Central memory CD4-positive, alpha-beta T cell (primary cell): ENCODE measurements at places on chromosomes 3 and 15.

DNA sequence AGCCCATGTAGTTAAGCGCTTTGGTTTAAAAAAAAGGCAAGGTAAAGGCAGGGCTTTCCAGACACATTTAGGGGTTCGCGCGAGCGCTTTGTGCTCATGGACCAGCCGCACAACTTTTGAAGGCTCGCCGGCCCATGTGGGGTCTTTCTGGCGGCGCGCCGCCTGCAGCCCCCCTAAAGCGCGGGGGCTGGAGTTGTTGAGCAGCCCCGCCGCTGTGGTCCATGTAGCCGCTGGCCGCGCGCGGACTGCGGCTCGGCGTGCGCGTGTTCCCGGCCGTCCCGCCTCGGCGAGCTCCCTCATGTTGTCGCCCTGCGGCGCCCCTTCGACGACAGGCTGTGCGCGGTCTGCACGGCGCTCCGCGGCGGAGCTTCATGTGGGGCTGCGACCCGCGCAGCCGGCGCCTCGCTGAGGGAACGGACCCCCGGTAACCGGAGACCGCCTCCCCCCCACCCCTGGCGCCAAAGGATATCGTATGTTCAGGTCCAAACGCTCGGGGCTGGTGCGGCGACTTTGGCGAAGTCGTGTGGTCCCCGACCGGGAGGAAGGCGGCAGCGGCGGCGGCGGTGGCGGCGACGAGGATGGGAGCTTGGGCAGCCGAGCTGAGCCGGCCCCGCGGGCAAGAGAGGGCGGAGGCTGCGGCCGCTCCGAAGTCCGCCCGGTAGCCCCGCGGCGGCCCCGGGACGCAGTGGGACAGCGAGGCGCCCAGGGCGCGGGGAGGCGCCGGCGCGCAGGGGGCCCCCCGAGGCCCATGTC lies 927 bp downstream of the SMAD6 start:
- DNase-seq, result no peak

DNA sequence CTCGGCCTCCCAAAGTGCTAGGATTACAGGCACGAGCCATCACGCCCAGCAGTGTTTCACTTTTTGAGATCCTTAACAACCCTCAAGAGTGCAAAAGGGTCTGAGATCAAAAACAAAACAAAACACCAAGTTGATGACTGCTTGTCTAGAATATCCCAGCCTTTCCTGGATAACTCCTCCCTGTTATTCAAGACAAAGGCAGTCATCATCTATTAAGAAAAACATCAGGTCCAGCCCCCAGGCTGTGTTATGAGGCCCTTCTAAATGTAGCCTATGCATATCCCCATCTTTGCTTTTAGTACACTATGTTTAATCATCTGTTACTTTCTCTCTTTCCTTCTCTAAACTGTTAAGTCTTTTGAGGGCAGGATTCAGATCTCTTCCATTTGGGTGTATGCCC lies 150.1 kb upstream of the FHIT start:
- DNase-seq, result no peak

DNA sequence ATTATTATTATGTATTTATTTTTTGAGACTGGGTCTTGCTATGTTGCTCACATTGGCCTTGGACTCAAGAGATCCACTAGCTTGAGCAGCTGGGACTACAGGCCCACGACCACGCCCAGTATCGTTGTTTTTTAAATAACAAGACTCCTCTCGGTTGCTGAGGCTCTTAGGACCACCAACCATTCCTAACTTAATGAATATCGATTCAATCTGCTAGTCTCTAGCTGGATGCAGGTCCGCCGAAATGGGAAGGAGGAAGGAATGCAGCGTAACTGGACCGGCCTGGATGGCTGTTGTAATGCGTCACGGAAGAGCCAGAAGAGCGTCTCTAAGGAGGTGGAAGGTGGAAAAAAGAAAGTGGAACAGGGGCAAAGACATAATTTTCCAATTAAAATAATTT lies 1.7 kb downstream of the ANXA2 start:
- no peak for DNase-seq

DNA sequence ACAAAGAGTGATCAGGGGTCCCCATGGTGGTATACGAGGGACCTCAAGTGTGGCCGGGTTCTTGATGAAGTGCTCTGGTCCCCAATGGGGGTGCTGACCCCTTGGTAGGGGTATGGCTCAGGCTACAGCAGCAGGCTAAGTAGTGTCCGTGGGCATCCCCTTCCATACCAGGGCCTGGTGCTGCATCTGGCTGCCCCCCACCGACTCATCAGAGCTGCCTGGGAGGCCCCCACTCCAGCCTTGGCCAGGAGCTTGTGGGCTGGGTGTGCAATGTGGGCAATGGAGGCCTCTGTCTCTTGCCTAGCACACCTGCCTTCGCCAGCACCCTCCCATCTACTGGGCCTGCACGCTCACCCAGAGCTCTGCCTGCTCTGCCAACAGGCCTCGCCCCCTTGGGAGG lies 59.0 kb upstream of the SEC13 start:
- DNase-seq, result no peak

DNA sequence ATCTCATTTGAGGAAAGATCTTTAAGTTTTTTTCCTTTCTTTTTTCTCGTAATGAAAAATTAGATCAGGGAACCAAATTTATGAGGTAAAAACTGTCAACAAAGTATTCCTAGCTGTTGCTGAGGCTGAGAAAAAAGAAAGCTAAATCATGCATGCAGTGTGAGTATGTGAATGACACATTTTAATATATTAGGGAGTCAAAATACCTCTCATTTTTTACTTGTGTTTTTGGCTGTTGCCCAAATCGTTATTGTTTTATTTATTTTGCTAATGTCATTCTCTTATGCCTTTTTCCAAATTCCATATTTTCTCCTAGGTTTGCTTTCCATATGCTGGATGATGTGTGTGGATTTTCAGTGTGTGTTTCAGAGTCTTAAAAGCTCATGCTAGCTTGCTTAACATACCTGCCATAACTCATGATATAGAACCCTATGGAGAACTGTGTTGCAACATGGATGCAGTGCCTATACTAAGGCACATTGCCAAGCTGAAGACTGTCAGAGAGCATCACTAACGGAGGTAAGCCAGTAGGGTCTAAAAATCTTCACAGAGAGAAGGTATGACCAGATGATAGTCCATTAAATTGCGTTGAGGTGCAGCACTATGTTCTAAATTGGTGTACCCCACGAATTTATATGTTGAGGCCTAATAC lies 629.5 kb upstream of the KCNMB2 start:
- DNase-seq, result no peak

DNA sequence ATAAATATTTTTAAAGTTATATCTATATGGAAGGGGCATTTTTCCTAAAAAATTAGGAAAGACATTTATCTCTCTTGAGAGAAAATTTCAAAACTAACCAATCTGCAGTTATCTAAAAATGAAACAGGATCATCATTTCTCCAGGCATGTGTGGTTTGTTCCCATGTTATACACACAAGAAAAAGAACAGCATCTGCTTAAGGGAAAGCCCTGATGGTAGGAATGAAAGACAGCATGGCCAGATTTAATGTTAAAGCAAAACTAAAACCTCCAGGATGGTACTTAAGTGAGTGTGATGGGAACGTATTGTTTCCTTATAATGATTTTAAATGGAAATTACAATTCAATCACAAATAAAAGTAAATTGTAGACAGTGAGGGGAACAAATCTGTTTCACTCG lies 46.2 kb upstream of the GYG1 start:
- no peak for DNase-seq

DNA sequence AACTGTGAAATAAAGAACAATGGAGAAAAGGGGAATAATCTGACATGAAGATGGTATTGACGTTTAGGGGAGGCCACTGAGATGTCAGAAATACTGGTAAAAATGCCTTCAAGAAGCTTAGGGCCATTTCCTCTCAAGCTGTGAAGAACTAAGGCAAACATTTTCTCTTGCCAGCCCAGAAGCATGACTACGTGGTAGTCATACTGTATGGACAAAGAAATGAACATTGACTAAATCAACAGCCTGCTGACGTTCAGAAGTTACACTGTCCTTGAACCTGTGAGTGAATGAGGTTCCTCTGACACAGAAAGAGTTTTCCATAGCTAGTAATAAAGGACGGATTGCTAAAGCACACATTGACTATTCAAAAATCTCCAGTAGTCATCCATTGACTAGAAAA lies 121.0 kb downstream of the P3H2 start:
- DNase-seq, result no peak

GRCh38 chr3:74263031-74263430 lies 351.4 kb downstream of the CNTN3 start:
- DNase-seq, result no peak

DNA sequence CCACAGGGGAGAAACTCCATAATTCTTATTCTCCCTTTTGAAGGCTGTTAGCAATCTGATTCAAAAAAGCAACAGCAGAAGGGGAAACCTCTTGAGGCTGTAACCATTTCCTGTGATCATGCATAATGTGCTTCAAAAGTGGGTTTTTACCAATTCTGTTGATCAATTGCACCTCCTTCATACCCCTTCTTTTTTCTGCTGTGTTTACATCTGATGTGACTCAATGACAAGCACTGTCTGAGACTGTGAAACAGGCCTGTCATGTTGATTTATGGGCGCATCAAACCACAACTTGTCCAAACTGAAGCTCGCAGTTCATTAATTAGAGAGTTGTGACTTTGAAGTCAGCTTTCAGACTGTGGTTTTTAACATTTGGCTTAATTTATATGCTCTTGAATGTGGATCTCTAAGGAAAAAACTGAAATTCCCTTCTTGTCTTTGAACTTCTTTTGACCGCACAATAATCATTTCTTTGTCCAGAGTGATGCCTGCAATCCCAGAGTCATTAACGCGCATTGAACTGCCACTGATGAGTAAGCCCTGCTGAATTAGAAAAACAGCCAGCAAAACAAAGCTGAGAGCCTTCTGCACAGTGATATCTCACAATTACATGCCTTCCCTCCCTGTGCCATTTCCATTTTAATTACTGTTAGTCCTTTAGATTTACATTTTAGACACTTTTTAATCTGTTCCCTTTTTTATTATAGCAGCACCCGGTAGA lies 532.8 kb downstream of the FOXP1 start:
- DNase-seq, result peak; percentile 78

DNA sequence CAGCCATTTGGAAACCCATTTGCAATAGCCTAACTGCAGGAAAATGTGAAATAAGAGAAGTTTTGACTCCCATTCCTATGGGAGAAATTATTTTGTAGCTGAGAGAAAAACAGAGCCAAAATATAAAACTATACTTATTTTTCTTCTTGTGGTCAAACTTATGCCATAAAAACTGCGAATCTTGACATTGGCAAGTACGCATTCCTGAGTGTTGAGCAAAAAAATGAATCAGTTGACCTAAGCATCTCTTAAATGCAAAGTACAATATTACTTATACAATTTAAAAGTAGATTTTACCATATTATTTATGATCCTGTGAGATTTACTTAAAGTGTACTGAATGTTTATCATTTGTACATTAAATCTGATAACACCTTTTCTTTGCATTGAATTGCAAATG lies 50.1 kb upstream of the CMC1 start:
- DNase-seq, result no peak

GRCh38 chr3:14368885-14369284 lies 33.5 kb upstream of the SLC6A6 start:
- no peak for DNase-seq

DNA sequence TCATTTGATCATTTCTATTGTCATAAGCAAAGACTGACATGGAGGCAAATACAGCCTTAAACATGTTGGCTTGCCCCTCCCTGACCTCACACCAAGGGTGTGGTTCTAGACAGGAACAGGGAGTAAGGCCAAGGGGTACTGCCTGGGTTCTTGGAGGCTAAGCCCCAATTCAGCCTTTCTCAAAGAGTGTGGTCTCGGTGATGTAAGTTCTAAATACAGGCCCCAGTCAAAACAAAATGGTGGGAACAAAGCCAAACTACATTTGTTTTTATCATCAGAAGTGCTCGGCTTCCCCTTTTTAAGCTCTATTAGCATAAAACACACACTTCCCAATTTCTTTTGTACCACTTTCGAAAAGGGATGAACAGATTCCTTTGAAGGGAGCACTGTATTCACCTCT lies 129.5 kb downstream of the ATP8B4 start:
- no peak for DNase-seq

GRCh38 chr15:80120636-80121035 lies 32.2 kb upstream of the FAH start:
- no peak for DNase-seq

GRCh38 chr15:73593304-73594074 lies 39.7 kb downstream of the NPTN start:
- DNase-seq, result no peak

GRCh38 chr3:182921665-182922355 lies 58.5 kb downstream of the DCUN1D1 start:
- DNase-seq, result no peak

DNA sequence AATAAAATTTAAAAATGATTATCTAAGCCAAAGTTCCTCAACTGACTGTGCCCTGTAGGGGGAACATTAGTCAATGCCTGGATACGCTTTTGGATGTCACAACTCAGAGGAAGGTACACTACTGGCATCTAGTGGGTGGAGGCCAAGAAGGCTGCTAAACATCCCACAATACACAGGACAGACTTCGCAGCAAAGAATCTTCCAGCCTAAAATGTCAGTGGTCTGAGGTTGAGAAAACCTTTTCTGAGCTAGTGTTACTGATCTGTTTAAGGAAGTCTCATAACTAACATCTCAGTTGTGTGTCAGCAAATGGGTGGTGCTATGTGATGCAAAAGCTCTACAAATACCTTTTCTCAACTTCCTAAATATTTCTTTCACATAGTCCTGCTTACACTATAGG lies 20.9 kb upstream of the LDHAL6B start:
- no peak for DNase-seq

- DNase-seq, result no peak
Observed at GRCh38 chr3:31707286-31707685, 174.6 kb downstream of the STT3B start.

GRCh38 chr3:56693750-56694149 lies 10.7 kb upstream of the TASOR start:
- DNase-seq, result no peak

DNA sequence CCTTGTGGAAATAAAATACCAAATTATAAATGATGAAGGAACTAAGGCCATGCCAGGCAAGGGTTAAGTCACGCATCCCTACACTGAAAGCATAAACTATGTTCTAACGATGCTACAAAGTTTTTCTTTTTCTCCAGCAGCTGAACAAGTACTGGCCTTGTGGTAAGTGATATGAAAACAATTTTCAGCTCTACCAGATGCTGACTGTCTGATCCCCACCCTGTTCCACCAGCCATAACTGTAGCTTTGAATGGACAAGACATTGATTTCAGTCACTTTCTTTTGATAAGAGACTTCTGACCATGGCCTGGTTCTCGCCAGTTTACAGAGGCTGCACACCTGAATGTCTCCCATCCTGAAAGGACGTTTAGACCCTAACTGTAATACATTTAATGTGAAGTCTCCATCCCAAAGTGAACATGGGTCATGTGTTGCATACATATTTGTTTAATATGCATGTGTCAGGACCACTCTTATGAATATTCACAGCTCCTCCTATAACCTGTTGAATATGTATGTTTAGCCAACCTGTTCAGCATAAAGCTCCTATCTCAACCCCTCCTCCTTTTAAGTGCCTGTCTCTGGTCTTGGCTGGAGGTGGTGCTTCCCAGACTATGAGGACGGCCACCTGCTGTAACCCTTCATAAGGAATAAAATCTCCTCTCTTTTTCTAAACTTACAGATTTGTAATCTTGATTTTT lies 33.4 kb downstream of the MASP1 start:
- no peak for DNase-seq

DNA sequence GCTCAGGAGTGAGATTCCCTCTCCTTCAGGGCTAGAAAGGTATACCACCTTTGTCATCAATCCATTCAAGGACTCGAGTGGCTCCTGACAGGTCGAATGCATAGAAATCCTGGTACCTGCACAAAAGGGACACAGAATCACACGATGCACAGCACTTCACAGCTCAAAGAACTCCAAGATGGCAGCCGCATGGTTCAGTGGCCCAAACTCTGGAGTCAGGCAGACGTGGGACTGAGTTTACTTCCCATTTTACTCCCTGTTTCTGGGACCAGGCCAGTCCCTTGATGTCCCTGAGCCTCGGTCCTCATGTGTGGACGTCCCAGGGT lies 536 bp downstream of the WDR73 start:
- DNase-seq, result no peak
